OCI-LY7 (cell line): ENCODE measurements at places on chromosomes 6 and 20. TPM values are rescaled to one million over a fixed set of nuclear protein-coding genes. Genes with fewer than 3 reads are reported as not detected.

DNA sequence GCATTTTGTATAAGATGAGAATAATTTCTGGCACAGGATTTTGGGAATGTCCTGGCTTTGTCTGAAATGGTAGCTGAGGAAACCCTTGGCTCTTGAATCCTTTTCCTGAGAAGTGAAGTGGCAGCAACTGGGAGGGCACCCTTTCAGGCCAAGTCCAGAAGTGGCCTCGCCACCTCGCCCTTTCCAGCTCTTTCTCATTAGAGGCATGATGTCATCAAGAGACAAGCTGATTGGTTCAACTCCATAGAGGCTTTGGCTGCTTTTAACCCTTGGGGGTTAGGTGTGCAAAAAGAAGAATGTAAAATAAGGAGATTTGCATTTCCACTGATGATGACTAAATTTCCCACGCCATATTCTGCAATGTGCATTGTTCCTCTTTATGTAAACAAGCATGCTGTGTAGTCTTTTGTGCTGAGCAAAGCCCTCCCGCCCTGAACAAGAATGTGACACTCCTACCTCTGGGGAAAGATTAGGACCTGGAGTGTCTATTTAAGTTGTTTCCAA, 116.5 kb downstream of the TCP11 start:
- DNase-seq: no peak

ADGRG6 gene
- not detected in 2 replicates for total RNA-seq

DNA sequence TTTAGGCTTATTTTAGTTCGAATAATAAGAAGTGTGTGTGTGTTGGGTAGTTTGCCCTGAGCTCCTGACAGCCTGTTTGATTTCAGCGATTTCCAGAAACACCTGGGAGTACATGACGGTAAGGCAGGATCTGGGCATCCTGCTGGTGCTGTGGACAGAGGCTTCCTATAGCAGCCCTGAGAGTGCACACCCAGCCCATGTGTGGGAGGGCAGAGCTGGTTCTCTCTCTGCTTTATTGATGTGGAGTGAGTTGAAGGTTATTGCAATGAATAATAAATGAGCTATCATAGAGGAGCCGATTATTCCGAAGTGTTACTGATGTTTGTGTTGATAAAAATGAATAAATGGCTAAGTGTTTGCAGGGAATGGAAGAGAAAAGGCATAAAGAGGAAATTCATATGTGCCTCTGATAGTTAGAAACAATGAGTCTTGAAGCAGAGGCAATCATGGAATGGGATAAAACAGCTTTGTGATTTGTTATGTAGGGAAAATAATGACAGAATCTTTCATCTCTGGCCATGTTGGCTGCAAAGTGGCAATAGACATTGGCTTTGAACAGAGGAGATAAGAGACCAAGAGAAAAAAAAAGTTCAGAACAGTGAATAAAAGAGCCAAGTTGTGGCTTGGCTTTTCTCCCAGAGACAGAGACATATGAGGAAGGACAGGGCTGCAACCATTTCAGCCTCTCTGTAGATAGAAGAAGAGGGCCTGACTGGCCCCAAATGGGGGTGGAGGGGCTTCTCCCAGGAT, 166.2 kb upstream of the CHD6 start:
- DNase-seq: no peak

DNA sequence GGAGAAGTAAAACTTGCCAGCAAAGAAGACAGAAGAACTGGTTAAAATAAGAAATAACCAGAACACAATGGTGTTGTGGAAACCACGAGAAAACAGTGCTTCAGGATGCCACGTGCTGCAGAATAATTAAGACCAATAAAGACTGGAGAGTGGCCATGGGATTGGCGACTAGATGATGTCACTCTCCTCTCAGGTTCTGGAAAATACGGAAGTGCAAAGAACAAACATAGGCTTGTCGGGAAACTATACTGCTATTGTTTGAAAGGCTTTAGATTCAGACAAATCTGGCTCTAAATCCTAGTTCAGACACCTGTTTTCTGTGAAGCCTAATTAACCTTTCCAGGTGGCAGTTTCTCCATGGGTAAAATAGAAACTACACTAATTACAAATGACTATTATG, 138.4 kb upstream of the STXBP5 start:
- DNase-seq: no peak

DNA sequence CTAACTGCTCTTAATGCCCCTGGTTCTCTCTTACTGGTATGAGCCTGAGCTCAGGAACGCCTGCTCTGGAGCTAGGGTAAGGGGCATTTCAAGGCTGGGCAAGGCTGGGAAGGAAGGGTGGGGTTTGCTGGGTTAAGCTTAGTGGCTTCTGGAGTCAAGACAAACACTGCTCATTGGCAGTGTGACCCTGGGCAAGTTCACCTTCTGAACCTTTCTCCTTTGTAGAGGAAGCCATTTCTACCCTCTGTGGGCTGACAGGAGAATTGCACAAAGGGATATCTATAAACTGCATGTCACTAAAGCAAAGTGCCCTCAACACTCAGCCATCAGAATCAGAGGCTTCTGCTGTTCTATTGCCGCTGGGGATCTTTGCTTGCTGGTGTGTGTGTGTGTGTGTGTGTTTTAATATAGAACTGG, 20.3 kb upstream of the LRRN4 start:
- DNase-seq: peak; percentile 57

DNA sequence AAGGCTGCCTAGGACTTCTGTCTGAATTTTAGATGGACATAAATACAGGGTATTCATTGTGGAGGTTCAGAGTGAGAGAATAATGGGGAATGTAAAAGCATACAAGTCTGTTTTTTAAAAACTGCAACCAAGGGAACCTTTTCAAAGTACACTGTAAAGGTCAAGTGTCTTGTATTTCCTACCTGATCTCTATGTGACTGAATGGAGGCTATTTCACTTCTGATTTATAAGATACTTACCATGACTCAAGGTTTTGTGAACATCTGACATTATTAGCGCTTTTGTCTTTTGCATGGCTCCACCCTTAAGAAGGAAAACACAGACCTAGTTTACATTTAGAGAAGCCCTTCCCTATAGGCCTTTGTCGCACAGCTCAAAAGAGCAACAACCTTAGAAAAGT, 126.5 kb downstream of the ZFAND3 start:
- no peak for DNase-seq

WFDC5 gene
- total RNA-seq: not detected in 2 replicates

GDAP1L1 gene
- total RNA-seq: 0.27 TPM in 1 of 2 replicates, not detected in the other

CHRNA4 gene
- total RNA-seq: not detected in 2 replicates

SALL4 gene
- not detected in 2 replicates for total RNA-seq
